ENCODE measurements at places on chromosomes 6 and 20.

DNA sequence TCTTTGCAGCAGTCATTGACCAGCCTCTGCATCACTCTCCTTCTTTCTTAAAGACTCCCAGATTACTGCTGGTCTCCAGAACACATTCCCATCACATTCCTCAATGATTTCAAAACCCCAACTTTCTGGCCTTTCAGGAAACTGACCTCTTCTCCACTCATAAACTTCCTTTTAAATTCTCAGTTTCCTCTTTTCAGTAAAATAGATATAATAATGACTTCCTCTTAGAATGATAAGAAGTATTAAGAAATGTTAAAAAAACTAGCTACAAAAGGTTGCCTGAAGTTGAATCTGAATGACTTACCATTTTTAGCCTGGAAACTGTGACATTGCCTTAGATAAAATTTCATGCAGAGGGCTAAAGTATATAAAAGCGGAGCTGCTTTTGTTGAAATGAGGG lies 239.3 kb downstream of the OGFRL1 start:
- no peak for DNase-seq

DNA sequence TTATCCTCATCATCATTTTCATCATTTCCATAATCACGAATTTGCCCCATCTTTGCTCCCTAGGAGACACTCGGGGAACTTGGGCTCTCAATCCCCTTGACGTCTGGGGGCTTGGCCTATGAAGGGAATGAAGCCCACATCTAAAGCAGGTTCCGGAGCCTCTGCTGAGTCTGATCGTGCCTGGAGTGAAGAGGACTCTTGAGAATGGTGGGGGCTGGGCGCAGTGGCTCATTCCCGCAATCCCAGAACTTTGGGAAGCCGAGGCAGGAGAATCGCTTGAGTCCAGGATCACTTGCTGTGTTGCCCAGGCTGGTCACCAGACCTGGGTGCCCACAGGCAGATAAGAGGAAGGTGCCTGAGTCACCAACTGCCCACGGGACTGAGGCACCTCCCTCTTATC lies 114.5 kb downstream of the SYCP2 start:
- DNase-seq: no peak

GRCh38 chr6:145178391-145178790 lies 556.9 kb downstream of the EPM2A start:
- no peak for DNase-seq

- no peak for DNase-seq
Observed at GRCh38 chr6:79056226-79056625, 21.8 kb downstream of the PHIP start.

DNA sequence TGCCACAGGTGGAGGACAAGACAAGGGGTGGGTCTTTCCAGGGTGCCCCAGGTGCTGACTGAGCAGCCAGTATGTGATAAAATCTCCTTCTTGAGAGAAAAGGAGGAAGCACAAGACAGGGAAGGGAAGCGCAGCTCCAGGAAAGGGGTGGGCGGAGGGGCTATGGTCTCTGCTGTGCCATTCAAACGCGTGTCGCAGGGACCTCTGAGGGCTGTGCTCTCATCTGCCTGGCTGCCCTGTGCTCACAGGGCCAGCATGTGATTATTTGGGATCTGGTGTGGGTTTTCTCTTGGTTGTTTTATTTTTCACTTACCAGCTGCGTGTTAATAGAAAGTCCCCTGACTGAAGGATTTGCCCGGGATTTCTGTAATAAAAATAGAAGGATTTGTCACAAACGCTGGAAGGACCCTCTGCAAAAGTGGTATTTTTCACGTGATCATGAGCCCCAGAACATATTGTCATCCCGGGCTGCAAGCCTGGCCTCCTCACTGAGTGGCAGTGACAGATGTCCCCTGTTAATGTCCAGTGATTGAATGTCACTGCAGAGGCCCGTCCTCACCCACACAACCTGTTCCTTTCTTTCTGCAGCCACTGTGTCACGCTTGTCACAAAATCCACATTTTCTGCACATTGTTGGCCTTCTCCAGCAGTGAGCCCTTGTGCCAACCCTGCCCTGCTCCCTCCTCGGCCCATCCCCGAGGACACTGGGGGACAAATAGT lies 35.0 kb upstream of the VSX1 start:
- DNase-seq: no peak

DNA sequence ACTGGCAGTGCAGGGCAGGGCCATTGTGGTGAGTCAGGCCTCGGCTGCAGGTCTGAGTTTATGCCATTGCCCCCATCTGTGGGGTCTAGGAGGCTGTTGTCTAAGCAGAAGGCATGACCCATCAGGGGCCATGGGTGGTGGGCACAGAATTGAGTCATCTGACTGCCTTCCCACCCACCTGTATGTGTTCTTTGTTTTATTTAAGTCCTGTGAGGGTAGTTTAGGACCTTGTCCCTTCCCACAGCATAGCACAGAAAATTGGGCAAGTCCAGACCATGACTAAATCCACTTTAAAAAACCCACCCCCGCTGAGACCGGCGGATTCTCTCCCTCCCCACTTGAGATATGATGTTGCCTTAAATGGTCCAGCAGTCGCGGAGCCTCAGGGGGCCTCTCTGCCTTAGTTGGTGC lies 40.3 kb downstream of the ERMARD start:
- no peak for DNase-seq

GRCh38 chr20:18412221-18412901 lies 54.5 kb downstream of the DZANK1 start:
- no peak for DNase-seq

DNA sequence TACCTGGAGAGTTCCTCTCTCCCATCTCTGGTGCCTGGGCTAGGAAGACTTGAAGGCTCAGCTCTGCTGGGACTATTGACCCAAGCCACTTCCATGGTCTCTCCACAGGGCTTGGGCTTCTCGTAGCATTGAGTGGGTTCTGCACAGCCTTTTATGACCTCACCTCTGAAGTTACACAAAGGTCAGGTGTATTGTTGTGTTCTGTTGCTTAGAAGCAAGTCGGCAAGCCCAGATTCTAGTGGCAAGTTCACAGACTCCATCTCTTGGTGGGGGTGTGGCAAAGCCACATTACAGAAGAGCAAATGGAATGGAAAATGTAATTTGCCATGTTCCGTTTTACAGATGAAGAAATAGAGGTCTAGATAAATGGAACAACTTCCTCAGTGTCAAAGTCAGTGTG lies 13.5 kb downstream of the BPI start:
- DNase-seq: no peak

DNA sequence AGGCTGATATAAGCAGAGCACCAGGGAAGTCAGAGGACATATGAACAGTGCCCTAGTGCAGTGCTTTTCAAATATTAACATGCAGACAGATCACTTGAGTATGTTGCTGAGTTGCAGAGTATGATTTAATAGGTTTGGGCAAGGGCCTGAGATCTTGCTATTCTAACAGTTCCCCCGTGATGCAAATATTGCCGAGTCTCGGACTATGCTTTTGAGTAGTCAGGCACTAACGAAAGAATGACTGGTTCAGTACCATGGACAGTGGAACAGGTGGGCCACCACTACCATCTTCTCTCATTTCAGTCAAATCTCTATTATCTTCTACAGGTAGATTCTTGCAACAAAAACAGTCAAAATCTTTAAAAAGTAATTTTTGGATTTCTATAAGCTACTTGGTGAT lies 3.7 kb upstream of the TMEM200A start:
- no peak for DNase-seq

DNA sequence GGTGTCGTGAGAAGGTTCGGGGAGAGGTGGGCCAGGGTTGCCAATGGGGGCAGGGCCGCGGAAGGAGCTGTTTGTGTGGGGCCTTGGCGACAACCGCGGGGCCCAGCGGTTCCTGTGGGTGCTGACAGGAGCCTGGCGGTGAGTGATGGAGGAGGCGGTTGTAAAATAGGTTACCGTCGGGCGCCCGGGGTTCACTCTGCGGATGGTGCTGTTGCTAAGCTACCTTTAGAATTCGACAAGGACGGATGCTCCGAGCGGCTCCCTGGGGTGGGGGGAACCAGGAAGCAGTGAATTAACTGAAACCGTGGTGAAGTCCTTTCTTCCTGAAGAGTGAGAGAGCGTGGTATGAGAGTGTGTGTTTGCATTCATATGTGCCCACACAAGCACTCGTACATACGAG lies 61.7 kb downstream of the CDH22 start:
- DNase-seq: no peak

DNA sequence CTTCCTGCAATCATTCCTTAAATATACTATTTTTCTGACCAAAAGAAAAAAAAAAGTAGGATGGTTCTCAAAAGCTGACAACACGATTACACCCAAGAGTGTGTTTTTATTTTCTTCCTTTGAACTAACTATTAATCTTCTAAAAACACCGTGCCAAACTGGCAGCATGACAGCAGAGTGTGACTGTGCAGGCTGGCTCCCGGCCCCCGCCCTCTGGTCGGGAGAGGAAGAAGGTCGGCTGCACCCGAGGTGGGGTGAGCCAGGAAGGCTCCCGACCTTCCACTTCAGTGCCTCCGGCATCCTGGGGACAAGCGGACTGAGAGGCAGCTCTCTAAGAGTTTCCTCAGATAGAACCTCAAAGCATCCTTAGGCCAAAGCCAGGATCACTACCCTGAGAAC lies 29.2 kb downstream of the SLC22A23 start:
- no peak for DNase-seq

- DNase-seq: no peak
Observed at GRCh38 chr20:20561841-20562240, 150.6 kb downstream of the RALGAPA2 start.

DNA sequence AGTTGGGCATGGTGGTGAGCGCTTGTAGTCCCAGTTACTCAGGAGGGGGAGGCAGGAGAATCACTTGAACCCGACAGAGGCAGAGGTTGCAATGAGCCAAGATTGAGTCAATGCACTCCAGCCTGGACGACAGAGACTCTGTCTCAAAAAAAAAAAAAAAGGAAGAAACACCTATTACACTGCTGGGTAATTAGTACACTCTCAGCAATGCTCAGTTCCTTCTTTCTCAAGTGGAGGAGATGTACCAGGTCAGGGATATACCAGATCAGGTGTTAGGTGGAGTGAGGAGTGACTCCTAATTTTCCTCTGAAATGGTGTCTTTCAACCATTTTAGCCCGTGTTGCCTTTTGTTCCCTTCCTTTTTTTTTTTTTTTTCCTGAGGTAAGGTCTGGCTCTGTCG lies 30.0 kb upstream of the UBR2 start:
- DNase-seq: no peak

DNA sequence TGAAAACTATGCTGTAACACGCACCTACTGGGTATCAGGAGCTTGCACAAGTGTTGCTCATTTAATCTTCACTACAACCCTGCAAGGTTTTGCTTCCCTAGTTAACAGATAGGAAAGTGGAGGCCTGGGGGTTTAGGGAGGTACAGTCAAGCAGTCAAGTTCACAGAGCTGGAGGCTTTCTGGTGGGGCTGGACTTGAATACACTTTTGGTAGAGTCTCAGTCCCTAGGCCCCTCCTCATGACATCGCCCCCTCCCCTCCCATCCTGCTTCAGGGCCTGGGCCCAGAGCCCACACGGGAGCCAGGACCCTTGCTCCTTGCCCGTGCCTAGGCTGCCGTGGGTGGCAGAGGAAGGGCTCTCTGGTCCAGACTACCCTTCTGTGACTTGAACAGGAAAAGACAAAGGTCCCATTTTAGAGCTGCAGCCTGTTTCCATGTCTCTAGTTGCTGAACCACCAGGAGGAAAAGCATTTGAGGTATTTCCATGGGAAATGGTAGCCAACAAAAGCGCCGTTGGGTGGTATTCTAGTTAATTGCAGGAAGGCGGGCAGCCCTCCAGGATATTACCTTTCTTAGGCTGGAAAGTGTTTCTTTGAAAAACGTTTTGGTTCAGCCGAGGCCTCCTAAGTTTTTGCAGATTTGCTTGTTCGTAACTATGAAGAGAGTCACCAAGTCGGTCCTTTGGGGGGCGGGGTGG lies 84.9 kb downstream of the CDC5L start:
- no peak for DNase-seq

- no peak for DNase-seq
Observed at GRCh38 chr6:24901698-24902328, 33.9 kb downstream of the RIPOR2 start.

DNA sequence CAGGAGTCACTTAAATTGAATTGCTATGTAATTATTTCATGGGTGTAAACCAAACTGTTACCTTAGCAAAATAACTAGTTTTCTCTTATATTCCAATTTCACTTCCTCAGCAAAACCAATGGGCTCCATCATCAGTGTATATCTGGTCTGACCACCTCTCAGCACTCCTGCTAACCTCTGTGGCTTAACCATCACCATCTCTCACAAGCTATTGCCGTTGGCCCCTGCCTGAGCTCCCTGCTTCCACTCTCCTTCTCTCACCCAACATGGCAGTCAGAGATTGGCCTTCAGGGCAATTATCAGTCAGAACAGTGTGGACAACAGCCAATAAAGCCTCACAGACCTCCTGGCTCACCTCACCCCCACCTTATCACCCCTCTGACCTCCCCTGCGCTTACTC lies 124.0 kb downstream of the CARMIL1 start:
- DNase-seq: no peak

- DNase-seq: no peak
Observed at GRCh38 chr6:91695221-91695620, 1108.3 kb upstream of the MAP3K7 start.

DNA sequence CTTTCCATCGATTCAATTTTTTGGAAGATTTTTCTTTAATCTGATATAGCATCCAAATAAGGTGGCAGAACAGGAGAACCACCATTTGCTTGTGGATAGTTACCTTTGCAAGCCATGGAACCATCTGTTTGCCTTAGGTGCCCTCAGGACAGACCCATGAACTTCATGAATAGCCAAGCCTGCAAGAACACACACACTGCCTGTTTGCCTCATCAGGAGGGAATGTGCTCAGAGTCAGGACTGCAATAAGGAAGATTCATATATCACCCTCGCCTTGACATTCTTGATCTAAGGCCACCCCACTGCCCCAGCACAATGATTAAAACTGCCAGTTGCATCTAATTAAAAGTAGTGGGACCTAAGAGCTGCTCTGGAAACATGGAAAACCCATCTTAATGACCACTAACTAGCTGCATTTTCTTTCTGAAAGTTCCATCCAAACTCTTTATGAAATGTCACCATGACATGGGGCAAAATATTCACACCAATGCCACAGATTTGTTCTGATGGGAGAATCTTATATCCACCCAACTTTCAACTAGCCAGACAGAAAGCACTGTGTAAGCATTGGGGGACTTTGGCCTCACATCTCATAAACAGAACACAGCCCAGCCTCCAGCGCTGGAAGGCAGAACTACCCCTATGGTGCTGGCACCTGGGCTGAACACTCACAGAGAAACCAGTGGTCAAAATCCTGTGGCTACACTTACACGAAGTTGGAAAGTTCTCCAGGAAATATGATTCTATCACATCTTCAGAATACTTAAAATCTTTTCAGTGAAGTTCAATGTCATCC lies 48.3 kb downstream of the TBXT start:
- no peak for DNase-seq

DNA sequence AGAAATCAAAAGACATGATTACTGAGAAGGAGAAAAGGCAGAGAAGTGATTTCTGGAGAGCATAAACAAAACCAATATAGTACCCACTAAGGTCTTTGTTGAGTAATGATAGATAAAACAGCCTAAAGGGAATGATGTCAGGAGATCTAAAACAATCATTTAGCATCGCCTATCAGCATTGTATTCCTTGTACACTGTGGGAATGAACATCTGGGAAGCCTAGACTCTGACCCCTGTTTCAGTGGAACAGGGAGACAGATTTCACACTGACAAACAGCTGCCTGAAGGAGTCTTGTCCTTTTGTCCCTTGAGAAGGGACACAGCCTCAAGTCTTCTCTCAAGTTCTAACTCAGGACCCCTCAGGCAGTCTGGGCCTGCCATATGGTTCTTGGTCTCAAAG lies 1.7 kb downstream of the ASIP start:
- DNase-seq: no peak

GRCh38 chr6:36679043-36679833 lies 724 bp downstream of the CDKN1A start:
- no peak for DNase-seq
